ENCODE measurements at places on chromosomes 2 and 18.
A peak's percentile ranks its signal among the peaks of the same experiment; 100 is the strongest.

DNA sequence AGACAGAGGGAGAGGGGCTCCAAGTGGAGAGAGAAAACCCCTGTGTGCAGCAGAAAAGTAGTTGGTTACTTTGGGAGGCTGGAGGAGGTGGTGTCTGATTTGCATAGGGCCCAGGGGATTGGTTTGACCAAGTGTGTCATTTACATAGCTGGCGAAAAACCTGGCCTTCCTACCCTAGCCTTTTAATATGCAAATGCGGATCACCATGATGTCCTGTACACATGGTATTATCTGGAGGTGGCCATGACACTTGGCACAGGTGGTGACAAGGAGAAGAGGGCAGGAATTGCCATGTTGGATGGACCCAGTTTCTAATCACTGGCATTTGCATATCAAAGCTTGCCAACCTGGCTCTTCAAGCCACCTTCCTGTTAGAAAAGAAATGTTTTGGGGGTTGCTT, 120.8 kb upstream of the CHAC2 start:
- no peak for DNase-seq

GRCh38 chr18:6997808-6998207, 119.8 kb downstream of the LAMA1 start:
- DNase-seq, result peak; percentile 62

- DNase-seq, result peak; percentile 81
Observed at GRCh38 chr18:46946656-46947282, 29.4 kb downstream of the KATNAL2 start.

DNA sequence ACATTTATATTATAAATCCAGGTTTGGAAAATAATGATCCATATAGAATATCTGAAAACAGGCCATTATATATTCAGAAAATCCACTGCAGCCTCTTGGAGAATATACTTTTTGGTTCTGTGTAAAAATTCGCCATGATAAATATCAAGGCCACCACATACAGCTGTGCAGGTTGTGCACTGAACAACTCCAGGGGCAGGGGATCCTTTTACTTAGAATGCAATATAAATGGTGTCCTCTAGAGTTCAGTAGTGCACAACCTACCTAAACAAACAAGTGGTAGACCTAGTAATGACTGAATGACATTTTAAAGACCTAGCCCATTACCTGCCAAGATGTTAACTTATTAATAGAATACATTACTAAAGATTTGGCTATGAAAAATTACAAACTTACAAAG, 22.4 kb downstream of the MOGAT1 start:
- peak; percentile 53 for DNase-seq

DNA sequence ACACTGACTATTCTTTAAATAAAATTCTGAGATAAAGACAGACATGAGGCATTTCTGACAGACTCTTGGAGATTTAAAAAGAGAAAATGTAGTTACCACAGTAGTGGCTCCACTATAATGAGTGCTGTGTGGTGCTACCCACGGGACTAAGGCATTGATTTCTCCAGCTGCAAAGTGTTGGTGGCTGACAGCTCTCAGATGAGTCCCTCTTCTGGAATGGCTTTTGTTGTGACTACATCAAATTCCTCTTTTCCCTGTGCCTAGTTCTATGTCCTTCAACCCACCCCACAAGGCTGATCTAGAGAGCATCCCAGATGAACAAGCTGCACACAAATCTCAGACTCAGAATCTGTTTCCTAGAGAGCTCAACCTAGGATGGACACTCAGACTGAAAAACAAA, 884.8 kb upstream of the ZEB2 start:
- DNase-seq, result peak; percentile 17

DNA sequence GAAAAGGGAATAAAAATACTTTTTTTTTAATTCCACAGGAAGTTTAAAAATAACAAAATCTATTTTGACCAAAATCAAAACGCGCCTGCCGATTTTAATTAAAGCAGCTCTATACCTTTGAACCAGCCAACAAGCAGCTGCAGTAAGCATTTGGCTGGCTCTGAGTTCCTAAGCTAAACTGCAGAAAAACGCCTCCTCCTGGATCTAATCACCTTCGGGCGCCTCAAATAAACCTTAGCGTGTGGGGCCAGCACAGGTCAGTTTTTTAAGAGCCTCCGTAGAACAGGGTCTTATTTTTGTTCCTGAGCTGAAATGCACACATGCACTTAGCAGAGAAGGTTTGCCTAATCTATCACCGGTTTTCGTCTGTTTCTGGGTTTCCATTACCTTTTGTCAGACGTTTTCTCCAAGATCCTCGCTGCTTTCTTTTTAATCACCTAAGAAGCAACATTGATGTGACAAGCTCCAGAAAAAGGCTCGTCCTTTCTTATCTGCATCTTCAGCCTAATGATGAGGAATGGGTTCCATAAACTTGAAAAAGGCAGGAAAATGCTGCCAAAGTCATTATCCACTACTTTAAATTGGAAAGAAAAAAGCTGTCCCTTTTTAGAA, 64.7 kb upstream of the HNRNPA3 start:
- DNase-seq, result no peak

DNA sequence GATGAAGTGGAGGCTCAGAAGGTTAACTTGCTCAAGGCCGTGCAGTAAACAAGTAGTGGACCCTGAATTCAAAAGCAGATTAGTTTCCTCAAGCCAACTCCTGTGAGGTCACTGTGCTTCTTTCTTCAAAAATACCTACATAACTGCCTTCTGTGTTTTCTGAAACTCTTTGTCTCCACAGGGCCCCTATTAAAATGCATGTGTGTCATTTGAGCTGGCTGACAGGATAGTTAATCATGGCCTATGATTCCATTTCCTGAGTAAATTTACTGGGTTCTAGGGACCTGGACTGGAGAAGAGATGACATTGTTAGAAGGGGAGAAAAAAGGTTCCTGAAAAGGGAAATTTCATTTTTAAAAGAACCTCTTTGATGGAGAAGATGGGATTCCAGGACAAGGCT, 12.9 kb upstream of the DTNA start:
- no peak for DNase-seq

DNA sequence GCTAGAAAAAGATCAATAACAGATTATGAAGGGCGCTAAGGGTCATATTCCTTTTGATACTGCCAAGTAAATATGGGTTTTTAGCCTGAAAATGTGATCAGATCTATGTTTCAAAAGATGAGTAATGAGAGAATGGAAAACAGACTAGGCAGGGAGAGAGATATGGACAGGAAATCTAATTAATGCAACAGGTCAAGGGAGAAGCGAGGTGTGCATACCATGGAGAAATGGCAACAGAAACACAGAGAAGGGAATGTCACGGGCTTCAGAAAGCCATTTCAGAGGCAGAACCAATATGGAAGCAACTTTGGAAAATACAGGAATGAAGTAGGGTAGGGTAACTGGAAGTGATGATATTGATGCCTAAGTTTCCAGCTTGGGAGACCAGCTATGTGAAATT, 69.3 kb downstream of the SIGLEC15 start:
- no peak for DNase-seq

GRCh38 chr18:25075331-25075730, 276.6 kb downstream of the ZNF521 start:
- no peak for DNase-seq
